ENCODE measurements at places on chromosomes 16 and 17.

GRCh38 chr16:23837553-23838308, 1.9 kb downstream of the PRKCB start:
- DNase-seq, result no peak

- DNase-seq, result no peak
Measured at GRCh38 chr16:51290442-51291285, 139.6 kb upstream of the SALL1 start.

DNA sequence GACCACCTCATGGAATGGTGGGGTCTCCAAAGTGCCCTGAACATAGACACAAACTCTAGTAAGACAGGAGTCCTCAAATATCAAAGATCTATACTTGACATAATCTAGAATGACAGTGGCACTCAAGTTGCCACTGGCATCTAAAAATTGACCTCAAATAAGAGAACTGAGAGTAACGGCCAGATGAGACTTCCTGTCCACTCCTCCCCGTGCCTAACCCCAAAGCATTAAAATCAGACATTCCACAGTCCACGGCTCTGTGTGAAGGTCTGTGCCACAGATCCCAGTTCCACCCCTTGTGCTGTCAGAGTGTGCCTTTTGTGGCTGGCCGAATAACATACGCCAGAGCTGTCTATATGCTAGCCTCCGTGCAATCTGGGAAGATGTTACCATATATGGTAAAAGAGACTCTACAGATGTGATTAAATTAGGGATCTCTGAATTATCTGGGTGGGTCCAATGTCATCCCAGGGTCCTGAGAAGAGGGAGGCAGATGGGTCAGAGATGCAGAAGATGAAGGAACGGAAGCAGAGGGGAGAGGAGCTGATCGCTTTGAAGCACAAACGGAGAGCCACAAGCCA, 21.0 kb upstream of the EVPL start:
- DNase-seq, result no peak

DNA sequence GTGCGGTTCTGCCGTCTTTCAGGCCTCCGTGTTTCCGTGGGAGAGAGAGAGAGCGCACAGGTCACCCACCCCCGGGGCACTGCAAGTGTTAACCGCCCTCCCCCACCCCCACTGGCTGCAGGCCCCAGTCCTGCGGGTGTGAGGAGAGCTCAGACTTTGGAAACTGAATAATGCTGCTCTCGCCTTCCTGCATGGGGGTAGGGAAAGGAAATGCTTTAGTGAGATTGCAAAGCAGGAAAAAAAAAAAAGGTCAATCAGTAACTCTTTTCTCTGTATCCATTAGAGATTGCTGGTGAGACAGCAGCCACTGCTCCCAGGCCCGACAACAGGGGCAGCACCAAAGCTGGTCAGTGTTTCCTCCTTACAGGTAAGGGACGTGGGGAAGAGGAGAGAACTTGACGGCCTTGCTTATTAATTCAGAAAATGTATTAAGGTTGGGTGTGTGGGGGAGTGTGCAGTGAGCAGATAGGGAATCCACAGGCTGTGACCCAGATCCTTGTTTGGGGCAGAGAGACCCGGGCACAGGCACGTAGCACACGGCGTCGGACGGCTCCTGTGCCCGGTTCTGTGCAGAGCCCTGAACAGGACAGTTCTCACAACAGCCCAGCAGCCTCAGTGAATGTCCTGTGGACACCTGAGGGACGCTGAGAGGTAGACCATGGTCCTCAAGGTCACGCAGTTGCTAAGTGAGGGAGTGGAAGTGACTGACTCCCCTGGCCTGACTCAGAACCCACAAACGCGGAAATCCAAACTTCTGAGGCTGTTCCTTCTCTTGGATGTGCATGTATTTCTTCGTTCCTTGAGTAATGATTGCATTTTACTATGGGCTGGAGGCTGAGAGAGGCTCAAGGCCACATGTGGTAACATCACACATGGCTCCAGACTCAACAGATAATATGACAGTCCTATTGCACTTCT, 156.5 kb downstream of the FOXL1 start:
- no peak for DNase-seq

DNA sequence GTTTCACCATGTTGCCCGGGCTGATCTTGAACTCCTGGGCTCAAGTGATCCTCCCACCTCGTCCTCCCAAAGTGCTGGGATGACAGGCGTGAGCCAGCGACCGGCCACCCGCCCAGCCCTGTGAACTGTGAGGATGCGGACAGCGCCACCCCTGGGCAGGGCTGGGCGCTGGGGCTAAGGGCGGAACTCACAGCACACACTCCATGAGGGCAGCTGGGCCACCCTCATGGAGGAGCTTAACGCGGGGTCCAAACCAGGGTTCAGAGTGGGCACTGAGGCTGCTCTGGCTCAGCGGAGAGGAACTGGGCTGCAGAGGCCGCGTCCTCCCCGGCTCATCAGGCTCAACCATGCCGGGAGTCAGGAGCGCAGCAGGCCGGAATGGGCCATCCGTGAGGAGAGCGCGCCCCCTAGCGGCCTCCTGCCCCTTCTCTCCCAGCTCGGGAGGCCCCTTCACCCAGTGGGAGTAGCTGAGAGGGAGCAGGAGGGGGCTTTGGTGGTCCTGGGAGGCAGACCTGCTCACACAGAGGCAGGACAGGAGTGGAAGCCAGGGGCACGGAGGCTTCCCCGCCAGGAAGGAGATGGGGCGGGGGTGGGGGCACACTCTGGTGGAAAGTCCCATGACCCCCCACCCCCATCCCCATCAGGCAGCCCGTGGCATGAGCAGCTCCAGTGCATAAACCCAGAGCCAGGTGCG, 13.8 kb downstream of the CORO7 start:
- peak; percentile 73 for DNase-seq

- no peak for DNase-seq
Measured at GRCh38 chr16:64417711-64418227, 704.1 kb downstream of the CDH11 start.

GRCh38 chr17:8120520-8121406, 2.4 kb upstream of the ALOXE3 start:
- DNase-seq, result peak; percentile 79

GRCh38 chr17:30368912-30369720, 9.6 kb upstream of the CPD start:
- no peak for DNase-seq

- DNase-seq, result no peak
Measured at GRCh38 chr16:68384288-68385161, 63.8 kb downstream of the SMPD3 start.

- DNase-seq, result no peak
Measured at GRCh38 chr17:33260638-33261037, 32.5 kb downstream of the ASIC2 start.

- DNase-seq, result no peak
Measured at GRCh38 chr16:59964232-59964924, 1230.3 kb upstream of the GOT2 start.

DNA sequence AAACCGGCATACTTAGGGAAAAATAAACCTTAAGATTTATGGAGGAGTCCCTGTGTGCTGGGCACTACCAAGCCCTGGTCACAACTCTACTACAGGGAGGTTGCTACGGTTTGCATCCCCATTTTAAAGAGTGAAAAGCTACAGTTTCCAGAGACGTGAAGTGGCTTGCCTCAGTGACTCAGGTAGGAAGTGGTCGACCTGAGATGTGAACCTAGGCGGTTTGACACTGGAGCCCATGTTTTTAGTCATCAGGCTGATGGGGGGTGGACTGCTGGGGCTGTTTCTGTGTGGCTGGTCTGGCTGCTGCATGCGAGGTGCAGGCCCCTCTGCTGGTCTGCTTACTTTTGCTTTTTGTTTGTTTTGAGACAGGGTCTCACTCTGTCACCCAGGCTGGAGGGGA, 6.6 kb downstream of the COX6A2 start:
- peak; percentile 57 for DNase-seq

- DNase-seq, result no peak
Measured at GRCh38 chr17:21082001-21082436, 39.2 kb upstream of the USP22 start.

DNA sequence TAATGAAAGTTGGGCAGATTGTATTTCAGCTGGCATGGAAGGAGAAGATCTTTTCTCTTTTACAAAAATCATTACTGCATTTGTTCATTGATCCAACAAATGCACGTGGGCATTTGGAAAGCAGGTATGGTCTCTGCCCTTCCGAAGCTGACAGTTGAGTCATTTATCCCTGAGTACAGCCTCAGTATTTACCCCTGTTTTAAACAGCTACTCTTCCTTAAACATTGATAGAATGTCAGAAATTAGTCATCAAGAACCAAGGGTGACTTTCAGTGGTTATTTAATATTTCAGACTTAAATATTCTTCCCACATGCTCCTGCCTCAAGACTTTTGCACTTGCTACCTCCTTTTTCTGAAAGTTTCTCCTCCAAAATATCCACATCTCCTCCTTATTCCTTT, 226.7 kb upstream of the HSBP1 start:
- no peak for DNase-seq

- no peak for DNase-seq
Measured at GRCh38 chr17:41003926-41004325, 4.2 kb upstream of the KRTAP3-2 start.

- DNase-seq, result peak; percentile 63
Measured at GRCh38 chr17:83199500-83200201, 120.2 kb downstream of the METRNL start.

- no peak for DNase-seq
Measured at GRCh38 chr16:10828851-10829366, 10.3 kb upstream of the TVP23A start.

GRCh38 chr16:26970292-26970691, 96.4 kb upstream of the C16orf82 start:
- no peak for DNase-seq

DNA sequence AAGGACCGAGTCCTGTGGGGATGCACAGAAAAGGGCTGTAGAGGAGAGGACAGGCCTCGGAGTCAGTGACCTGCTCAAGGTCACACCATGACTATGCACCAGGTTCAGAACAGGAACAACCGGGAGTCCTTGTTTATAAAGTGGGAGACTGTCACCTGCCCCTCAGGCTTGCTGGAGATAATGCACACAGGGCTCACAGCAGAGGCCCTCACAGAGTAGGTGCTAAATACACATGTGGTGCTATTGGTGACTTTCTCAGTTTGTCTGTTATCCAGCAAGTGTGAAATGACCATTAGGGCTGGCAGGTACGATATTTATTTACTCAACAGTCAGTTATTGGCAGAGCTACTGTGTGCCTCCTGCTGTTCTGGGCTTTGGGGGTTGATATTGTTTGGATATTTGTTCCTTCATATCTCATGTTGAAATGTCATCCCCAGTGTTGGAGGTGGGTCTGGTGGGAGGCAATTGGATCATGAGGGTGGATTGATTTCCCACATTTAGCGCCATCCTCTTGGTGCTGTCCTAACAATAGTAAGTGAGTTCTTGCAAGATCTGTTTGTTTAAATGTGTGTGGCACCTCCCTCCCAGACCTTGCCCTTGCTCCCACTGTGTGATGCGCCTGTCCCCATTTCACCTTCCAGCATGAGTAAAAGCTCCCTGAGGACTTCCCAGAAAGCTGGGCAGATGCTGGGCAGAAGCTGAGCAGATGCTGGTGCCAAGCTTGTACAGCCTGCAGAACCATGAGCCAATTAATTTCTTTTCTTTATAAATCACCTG, 162.1 kb upstream of the MPHOSPH6 start:
- DNase-seq, result no peak

DNA sequence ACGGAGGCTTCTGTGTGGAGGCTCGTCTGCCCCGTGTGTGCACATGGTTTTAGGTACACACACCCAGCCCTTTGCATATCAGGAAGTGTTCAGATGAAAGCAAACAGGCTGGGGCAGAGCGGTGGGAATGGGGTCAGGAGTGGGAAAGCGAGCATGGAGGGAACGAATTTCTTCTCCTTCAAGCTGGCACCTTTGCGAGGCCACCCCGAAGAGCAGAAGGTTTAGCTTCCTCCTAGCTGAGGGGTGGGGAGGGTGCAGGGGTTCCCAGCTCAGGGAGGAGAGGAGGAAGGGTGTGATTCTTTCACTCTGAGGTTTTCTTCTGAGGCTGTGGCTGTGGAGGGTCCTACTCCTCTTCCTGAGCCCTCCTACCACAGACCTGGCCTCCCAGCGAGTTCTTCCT, 83.6 kb downstream of the ABR start:
- no peak for DNase-seq

Data from activated naive CD4-positive, alpha-beta T cell treated with Interleukin-2 at 50 U/mL for 16 hours (primary cell).